MCF 10A (cell line): ENCODE measurements at places on chromosomes 2 and 18.

GRCh38 chr2:11568436-11568835, 34.6 kb downstream of the GREB1 start:
- DNase-seq = no peak

GRCh38 chr2:177568390-177568789, 175.8 kb downstream of the AGPS start:
- no peak for DNase-seq

DNA sequence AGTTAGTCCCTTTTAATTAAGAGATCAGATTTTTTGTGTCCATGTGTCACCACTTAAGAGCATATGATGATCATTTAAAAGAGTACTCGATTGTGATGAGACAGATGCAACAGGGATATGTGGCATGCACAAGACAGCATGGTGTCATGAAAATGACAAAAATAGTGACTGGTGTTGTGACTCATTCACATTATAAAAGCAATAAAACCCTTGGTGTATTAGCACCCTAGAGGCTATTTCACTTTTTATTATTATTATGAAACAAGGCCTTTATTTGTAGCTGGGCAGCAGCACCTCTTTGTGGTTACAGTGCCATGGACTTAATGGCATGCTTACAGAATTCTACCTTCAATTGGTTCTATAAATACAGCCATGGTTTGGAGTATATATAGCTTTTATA, 1296.0 kb upstream of the ZEB2 start:
- no peak for DNase-seq

DNA sequence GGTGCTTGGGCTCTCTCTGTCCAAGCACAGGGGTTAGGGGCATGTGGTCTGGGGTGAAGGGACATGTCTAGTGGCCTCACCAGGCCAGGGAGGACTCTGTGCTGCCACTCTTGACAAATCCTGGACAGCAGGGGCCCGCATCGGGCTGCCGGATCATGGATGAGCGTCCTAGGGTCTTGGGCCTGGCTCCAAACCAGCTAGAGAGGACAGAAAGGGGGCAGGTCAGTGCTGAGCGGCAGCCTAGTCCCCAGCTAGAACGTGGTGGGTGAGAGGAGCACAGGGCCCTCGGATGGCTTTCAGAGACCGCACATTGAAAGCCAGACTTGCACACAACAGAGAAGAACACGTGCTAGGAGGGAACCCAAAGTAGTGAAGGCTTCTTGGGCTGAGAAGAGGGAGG, 241.2 kb downstream of the ATAD2B start:
- DNase-seq = no peak
